CD4-positive, alpha-beta T cell treated with Interleukin-12 subunit alpha and Interleukin-12 subunit beta, for 1 hour (primary cell): ENCODE measurements at places on chromosomes 2 and 18.

DNA sequence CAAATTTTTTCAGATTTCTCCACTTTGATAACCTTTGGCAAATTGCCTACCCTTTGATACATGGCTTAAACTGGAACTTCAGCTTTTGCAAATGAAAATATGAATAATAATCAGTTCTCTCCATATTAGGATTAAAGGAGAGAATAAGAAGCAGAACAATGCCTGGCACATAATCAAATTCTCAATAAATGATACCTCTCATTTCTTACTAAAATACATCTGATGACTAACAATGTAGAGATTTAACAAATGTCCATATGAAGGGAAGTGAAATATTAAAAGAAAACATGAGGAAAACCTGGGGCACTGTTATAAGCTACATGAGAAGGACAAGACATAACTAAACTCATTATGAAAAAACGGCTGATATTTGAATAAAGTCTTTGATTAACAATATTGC is 1103.6 kb downstream of the LRP1B start:
- no peak for DNase-seq

- DNase-seq, result no peak
Observed at GRCh38 chr2:11237122-11237521, 81.9 kb downstream of the SLC66A3 start.

DNA sequence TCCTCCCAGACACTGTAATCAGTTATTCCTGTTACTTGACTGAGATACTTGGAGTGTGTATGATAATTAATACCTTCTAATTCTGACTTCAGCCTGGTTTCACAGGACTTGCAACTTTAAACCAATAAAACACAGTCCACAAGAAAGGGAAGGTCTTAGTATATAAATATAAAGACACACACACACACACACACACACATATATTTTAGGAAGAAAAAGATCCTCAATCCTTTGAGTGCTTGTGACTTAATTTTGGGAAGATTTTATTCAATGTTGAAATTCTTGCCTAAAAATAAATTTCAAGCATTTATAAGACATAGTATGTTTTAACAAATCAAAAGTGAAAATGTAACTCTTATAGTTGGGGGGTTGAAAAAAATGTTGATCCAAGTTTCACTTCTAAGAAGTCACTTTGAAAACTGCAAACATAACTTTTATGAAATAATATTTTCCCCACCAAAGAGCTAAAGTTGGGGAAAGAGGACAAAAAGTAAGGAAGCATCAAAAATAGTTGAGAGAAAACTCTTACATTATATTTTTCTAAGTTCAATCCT is 824 bp upstream of the VPS54 start:
- DNase-seq, result peak; percentile 18

DNA sequence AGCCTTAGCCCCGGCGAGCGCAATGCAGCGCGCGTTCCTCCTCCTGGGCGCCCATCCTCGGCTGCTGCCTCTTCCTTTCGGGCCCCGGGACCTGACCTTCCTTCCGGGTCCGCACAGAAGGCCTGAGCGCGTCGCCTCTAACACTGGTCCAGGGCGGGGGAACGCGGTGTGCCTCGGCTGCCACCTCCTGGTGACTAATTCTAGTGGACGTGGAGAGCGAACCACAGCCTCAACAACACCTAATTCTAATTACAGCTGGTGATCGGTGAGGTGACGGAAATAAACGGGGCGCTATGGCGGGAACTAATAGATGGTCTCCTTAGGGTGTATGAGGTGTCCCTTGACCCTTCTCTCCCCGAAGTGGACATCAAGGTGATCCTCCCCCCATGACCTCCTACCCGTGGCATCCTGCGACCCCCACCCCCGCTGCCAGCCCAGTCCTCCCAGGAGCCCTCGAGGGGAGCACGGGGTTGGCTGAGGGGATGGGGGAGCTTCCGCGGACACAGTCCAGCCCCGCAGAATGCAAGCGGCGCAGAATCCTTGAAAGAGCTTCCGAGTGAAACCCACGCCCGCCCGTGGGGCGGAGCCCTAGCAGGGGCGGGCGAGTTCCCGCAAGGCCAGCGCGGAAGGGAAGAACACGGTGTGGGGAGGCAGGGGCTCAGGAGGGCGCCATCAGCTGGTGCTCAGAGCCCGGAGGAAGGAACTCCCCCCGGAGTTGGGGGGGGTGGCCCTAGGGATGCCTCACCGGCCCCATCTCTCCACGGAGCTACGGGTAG is 12.8 kb upstream of the HMSD start:
- DNase-seq, result peak; percentile 64

DNA sequence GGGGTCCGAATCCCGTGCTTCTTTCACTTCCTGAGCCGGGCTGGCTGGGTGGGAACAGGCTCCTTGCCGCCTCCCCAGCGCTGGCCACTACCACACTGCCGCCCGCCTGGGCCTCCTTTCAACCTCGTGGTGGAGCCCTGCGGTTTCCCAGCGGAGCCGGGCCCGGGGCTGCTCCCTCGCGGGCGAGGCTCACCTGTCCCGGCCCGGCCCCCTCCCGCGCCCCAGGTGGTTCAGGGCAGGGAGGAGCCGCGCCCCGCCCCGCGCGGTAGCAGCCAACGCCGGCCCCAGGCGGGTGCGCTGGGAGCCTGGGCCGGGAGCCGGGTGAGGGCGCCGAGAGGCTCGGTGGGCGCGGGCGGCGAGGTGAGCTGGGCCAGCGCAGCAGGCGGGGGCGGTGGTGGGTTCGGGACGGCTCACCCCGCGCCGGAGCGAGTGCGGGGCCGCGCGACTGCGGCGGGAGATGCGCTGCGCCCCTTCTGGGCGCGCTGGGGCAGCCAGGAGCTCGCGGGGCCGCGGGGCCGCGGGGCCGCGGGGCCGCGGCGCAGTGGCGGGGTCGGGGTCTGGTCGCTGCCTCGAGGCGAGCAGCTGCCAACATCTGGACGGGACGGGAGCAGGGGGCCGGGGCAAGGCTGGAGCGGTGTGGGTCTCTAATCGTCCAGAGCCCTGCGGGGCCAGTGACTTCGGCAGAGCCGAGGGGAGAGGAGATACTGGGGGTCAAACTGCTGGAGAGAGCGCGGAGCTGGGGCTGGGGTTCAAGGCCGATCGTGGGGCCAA is at the start of gene LYPD6B:
Gene LYPD6B (plus strand): TSS at position 258 of the 771 bp plus-strand sequence. CDS start 92,250 bp downstream, outside the sequence.
- no peak for DNase-seq

GRCh38 chr2:218368621-218369153 is 12.0 kb downstream of the CATIP start:
- DNase-seq, result no peak

DNA sequence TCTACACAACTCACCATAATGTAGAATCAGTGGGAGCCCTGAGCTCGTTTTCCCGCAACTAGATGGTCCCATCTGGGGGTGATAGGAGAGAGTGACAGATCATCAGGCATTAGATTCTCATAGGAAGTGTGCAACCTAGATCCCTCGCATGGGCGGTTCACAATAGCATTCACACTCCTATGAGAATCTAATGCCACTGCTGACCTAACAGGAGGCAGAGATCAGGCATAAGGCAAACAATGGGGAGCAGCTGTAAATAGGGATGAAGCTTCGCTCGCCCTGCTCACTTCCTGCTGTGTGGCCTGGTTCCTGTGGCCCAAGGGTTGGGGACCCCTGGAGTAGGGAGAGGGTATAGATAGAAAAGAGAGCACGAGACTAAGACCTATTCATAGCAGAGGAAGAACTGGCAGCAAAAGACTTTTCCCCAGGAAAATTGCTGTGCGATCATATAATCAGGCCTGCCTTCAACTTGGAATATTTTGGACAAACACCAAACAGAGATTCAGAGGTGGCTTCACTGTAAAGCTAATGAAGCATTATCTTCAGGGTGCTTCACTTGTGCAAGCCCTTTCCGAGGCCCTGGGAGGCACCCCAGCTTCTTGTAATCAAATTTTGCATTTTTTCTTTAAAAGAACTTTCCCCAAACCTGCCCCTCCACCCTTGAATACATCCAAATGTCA is 29.0 kb upstream of the ATL2 start:
- no peak for DNase-seq

DNA sequence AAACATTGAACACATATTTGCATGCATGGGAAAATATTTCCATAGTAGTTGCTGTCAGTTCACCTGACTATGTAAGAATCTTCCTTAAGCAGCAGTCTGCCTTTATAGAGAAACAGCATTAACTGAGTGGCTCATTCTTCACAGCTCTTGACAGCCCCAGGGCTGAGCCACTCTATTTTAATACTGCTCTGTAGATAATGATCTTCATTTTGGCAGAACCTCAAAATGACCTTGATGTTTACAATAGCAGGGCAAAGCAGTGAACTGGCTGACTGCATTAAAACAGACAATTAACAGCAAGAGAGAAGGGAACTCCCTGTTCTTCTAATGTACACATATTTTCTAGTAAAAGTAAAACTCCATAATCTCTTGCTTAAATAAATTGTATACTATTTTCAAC is 580.6 kb upstream of the SOX11 start:
- DNase-seq, result no peak

DNA sequence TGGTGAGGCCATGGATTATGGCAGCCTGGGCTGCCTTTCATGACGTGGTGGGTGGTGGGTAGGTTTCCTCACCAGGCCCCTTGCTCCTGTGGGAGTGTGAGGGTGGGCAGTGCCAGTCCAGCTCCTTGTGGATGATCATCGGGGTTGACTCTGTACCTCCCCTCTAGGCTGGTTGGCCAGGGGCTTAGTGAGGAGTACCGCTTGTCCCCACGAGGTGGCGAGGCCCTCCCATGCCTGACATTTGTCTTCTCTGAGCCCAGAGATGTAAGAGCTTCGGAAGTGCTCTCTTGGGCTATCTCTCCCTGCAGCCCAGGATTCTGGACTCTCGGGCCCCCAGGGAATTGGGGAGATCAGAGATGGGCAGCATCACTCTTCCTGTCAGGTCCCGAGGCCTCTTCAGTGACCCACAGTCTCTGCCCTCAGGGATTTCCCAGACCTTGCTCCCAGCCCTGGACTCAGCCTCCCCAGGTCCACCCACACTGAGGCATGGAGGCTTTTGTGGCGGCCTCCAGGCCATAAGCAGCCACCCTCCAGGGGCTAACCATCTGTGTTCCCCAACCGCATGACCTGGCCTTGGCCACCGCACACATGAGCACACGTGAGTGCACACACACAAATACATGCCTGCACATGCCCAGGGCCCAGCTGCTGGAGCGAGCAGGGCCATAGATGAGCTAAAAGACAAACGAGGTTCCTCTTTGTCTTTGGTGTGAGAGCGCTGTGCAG is 6.5 kb downstream of the SPR start:
- peak; percentile 23 for DNase-seq

- no peak for DNase-seq
Observed at GRCh38 chr2:213551526-213551925, 267.3 kb downstream of the SPAG16 start.

- no peak for DNase-seq
Observed at GRCh38 chr2:230266638-230267037, 41.1 kb downstream of the SP140 start.

DNA sequence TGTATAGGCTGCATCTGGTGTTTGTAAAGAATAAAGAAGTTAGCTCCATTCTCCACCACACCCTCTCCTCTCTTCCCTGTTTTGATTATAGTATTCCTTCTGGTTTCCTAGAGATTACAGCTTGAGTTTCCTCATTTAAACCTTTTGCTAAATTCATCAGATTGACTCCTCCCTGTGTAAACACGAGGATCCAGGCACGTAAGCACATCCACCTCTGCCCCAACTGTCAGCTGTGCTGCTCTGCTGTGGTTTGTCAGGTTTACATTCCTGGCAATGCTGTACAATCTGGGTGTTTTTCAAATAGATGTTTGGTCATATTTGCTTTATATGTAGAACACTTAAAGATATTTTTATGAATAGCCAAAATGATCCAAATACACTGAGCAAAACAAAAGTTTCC is 302.8 kb downstream of the PTGR3 start:
- DNase-seq, result no peak

DNA sequence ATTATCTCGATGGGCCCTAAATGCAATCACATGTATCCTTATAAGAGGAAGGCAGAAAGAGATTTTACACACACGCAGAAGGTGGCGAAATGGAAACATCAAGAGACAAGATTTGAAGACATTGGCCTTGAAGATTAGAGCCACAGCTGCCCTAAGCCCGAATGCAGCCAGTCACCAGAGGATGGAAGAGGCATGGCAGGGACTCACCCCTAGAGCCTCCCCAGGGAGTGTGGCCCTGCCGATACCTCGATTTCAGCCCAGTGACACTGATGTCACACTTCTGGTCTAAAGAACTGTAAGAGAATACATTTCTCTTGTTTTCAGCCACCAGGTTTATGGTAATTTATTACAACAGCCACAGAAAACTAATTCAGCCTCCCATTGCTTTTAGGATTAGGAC is 17.4 kb downstream of the TTC39C start:
- DNase-seq, result no peak

DNA sequence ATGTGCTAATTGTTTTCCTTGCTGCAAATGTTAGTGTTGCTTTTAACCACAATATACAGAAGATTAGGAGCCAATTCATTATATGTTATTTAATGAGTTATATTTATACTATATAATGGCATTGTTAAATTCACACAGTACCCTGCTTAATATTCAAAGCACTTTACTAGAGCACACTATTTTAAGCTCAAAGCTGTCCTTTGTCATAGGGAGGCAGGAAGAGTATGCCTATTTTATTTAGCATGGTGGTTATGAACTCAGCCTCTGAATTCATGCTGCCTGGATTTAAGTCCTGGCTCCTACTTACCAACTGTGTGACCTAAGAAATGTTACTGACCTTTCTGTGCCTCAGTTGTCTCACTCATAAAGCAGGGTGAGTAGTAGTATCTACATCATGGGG is 80.5 kb downstream of the FASTKD2 start:
- DNase-seq, result no peak

DNA sequence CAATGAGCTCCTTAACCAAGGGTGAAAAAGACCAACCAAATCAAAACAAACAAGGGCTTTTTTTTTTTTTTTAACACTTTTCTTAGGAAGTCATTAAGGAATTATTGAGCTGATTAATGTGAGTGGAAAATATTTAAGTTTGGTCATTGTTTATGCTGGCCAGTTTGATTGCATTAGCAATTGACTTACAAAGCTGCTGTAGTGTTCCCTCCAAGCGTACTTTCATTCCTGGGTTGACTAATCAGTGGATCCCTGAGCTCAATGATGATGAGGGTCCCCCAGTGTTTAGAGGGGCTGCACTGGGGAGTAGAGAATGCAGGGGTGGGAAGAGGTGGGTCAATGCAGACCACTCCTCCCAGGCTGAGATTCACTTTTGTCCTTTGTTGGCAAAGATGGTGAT is 119.3 kb downstream of the PRKCE start:
- no peak for DNase-seq

- DNase-seq, result no peak
Observed at GRCh38 chr2:71554028-71554705, 100.8 kb downstream of the DYSF start.

GRCh38 chr18:75207310-75208154 is 1.4 kb downstream of the PTGR3 start:
- DNase-seq, result no peak

DNA sequence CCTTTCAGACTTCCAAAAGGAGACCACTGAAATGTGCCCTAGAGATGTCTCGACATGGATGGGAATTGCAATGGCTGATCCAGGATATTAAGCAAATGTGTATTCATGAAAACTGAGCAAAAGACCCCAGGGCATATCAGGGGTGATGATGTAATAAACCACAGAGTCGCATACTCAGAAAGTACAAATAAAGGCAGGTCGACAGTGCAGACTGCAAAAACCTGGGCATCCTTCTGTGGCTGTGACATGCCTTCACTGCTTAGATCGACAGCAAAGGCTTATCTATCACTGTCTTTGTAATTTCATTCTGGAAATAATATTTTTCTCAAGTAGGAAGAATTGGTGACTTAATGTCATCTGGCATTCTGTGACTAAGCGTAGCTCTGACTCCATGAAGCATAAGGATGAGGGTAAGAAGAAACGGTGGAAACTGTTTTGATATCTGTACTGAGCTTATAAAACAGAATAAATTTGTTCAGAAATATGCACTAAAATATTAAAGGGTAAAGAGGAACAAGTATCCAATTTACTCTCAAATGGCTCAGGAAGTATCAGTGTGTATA is 115.6 kb upstream of the NRP2 start:
- no peak for DNase-seq
